Ecto neural progenitor cell (in vitro differentiated cells): ENCODE measurements at places on chromosomes 11 and 22.

- DNase-seq, result no peak
These were observed 54.6 kb downstream of the CTSC start for GRCh38 chr11:88282747-88283515.

DNA sequence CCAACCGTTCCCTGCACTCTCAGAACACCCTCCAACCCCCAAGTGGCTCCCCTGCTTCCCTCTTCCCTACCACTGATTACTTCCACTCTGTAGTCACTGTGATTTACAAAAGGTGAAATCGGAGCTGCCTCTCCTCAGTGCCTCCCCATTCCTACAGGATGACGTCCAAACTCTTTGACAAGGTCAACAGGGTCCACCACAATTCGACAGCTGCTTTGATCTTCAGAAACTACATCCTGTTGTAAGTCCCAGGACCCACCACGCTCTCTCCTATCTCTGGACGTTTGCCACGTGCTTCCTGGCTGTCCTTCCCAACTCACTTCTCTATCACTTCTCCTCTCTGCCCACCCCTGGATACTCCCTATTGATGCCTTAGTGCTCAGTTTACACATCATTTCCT, 85.0 kb upstream of the EIF3D start:
- DNase-seq, result no peak

DNA sequence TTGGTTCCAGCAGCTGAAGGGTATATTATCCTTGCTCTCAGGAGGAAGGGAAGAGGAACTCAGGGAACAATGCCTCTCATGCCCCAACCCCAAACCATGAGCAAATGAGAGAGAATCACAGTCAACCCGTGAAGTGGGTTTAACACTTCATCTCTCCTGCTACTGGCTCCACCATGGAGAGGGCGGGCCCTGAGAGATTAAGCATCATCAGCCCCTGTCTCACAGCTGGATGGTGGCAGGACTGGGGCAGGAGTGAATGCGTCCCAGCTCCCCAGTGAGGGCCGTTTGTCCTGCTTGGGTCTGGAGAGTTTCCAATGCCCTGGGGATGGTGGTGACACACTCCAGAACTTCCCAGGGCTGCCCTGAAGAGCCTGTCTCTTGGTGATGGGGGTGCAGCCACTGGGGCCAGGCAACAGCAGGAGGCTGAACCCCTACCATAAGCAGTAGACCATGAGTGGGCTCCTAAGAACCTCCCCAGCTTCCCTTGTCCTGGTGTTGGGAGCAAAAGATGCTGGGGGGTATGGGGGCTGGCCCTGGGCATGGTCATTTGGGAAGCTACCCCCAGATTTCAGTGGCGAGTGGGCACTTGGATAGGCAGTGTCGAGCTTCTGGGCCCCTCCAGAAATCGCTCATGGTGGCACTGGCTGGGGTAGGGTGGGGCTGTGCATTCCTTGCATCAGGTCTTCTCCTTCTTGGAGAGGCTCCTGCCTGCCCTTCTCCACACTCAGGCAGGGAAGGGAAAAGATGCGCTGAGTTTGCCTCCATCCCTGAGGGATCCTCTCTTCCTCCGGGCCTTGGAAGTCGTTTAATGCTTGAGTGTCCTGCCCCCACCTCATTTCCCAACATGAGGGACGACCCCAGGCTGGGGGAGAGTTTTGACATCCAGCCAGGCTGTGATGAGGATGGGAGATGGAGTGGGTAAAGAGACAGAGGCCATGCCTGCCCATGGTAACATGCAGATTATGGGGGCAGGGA, 157.5 kb downstream of the ST3GAL4 start:
- DNase-seq, result no peak

DNA sequence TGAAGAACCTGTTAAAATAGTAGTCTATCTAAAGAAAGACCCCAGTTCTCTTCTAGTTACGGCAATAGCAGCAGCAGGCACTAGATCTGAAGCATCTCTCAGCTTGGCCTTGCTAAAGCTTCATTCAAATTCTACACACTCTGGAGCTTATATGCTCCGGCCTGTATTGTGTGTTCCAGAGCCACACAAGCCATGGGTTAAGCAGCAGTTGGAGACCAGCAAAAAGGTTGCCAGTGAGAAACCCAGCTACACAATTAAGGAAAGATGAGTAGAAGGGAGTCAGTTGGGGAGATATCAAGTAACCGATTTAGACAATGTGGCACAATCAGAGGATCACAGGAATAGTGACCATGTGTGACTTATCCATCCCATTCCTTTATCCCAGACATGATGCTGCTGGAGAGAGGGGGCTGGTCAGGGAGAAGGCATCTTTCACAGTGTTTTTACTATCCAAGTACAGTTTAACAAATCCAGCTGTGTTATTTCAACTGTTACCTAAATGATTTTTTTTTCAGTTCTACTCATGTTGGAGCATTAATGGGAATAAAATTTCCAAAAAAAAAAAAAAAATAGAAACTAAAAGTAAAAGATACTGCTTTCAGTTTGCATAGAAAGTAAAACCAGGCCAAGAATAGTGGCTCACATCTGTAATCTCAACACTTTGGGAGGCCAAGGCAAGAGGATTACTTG, 41.0 kb downstream of the PAX6 start:
- DNase-seq, result no peak

GRCh38 chr11:16981651-16982194, 32.5 kb downstream of the PLEKHA7 start:
- peak; percentile 83 for DNase-seq

DNA sequence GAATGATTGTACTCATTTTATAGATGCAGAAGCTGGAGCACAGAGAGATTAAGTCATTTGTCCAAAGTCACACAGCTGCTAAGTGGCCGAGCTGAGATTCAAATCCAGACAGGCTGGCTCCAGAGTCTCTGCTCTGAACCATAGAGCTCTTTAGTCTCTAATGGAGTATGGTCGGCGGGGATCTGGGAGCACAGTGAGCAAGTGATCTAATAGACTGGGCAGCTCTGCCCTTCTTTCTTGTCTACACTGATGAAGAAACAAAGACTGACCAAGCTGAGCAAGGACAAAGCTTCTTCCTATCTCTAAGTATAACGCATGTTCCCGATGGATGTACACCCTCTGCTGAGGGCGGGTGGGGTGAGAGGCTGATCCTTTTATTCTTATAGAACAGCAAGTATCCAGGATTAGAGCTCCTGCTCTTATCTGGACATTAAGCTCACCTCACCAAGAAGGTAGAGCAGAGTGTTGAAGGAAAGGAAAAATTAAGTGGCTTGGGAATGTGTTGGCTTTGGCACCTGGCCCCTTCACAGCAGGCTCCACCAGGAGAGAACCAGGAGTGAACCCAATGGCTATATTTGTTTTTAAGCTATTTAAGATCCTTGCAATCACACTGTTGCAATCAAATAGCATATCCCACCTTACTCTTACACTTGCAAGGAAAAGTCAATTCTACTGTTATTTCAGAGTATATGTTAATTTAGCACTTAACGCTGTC, 68.7 kb downstream of the ETS1 start:
- DNase-seq, result no peak

- DNase-seq, result no peak
These were observed 8.0 kb downstream of the PVALB start for GRCh38 chr22:36808721-36809344.

DNA sequence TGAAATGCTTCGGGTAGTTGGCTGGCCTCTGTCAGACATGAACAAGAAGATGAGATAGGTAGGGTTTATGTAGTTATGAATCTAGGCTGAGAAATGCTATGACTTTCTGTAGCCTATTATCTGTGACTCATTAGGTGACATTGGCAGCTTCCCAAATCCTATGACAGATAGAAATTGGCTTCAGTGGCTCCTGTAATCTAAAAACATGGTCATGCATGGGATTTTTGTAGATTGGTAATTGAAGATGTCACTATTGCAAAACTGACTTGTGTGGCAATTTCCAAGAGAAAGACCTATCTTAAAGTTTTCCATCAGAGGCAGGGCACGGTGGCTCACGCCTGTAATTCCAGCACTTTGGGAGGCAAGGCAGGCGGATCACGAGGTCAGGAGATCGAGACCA, 29.4 kb upstream of the GRIK4 start:
- no peak for DNase-seq

DNA sequence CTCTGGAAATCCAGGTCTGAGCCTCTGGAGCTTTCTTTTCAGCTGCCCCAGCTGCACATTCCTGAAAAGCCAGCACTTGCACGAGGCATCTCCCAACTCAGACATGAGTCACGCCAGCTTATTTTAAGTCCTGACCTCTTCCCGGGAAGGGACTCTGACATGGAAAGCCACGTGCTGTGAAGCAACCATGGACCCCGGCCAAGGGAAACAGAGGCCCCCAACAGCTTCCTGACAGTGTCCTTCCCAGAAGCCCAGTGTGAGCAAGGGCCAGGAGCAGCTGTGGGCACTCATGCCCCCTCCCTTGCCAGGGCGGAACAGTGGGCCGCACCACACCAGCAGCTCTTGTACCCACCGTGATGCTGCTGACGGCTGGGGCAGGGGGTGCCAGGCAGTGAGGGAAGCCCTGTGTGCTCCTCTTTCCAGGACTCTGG, 118.8 kb upstream of the CADM1 start:
- DNase-seq, result no peak

GRCh38 chr11:46118702-46119351, 2.4 kb downstream of the PHF21A start:
- DNase-seq, result no peak

DNA sequence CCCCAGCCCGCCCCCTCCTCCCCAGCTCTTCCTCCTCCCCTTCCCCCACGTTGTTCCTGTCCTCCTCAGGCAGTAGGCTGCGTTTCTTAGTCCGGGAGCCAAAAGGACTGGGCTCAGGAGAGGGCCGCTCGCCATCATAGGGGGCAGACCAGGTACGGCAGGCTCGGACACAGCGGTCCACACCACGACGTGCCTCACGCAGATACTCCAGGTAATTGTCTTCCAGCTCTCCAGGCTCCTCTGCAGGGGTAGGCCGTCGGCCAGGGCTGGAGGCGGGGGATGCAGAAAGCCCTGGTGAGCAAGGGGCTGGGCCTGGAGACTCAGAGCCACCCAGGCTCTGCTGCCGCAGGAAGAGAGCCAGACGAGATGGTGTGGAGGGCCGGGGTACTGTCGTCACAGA, 12.4 kb downstream of the C11orf42 start:
- no peak for DNase-seq

DNA sequence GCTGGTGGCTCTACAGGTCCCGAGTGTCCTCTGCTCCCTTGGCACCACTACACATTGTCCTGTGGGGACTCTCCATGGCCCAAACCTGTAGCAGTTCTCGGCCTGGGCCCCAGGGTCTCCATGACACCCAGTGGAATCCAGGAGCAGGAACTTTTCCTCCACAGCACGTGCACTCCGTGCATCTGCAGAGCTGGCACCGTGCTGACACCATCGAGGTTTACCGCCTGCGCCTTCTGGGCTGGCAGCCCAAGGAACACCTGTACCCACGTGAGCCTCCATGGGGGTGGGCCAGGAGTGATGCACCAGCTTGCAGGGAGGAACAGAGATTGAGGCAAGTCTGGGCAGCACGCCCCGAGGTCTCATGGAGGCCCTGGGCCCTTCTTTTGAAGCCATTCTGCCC, 25.2 kb downstream of the TSPAN32 start:
- no peak for DNase-seq

DNA sequence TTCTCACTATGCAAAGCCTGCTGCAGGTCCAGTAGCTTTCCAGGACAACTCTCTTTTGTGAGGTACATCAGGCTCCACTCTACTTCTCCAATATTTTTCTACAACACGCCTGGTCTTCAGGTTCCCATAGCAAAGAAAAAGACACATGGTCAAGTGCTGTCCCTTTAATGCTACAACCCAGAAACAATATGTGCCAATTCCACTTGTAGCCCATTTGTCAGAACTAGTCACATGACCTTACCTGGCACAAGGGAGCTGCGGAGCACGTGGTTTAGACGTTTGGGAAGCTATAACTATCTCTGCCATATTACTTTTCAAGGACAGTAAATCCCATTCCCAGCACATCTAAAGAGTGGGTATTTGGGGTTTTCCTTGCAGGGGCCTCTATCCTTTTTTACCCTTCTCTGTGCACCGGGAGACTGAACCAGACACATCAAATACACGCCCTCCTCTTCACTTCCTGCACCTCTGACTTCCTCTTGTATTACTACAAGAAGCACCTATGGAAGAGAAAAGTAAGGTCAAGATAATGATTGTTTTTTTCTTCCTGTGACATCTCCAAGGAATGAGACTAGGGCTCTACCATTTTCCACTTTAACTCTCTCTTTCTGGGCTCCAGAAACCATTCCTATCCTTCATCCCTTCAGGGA, 237.6 kb downstream of the ETS1 start:
- DNase-seq, result no peak

DNA sequence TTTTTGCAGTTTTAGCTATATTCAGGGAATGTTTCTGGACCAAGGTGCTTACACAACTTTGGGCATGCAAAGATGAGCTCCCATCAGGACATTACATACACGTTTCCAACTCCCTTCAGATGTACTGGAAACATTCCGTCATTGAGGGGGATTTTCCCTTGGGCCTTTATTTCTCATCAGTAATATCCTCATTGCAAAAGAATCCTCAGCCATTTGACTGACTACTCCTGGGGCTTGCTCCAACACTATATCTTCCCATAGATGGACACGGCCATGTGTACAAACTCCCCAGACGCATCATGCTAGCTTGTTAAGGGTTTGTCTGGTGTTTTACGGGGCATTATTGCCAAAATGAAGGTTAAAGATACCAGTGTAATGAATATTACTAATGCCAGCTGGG, 59.3 kb upstream of the NUP160 start:
- no peak for DNase-seq

DNA sequence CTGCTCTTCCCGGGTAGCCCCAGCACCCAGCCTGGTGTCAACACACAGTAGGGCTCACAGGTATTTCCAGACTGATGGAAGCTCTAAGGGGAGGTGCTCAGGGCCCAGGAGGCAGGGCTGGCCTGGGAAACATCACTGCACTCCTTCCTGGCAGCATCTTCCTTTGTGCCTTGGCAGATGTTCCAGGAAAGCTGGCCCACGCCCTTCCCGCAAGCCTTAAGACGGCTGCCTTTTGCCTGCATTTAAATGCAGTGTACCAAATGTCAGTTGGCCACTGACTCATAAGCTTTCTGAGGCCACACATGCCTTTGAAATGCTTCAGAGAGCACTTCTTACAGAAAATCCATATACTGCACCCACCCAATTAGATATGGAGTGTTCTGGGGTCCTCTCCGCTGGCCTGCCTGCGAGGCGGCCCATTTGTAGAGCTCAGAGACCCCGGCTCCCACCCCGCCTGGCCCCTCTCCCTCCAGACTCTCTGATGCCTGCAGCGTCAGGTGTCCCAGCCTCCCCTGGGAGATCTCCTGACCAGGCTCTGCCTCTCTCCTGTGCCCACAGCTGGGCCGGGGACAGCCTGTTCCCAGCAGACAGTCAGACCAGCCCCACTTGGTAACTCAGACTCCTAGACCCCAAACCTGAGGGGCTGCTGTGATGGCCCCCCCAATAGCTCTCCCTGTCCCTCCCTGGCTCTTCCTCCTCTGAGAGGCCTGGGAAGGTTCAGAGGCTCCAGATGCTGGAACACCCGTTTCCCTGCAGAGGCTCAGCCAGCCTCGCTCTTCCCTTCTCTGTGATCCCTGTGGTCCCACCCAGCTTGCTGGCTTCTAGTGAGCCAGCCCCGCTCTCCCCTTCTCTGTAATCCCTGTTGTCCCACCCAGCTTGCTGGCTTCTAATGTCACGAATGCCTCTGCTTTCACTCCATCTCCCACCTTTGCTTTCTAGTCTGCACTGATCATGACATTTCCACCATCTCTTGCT, 47.6 kb upstream of the THY1 start:
- DNase-seq, result peak; percentile 45
